ENCODE measurements at places on chromosomes 2 and 18.

DNA sequence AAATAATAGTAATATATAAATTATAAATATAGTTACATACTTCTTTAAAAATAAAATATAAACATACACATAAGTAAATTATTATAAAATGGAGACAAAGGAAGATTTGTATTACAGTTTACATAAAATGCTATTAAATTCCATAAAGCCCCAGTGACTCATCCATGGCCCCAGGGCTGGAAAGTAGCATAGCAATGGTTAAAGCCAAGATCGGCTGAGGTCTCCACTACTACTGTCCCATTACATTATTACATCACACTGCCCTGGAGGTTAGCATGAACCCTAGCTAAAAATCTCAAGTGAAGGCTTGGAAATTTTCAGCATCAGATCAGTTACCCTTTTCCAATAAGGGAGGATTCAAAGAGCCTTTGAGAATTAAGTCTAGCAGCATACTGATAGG, 936.2 kb downstream of the DSC3 start:
- DNase-seq: no peak

DNA sequence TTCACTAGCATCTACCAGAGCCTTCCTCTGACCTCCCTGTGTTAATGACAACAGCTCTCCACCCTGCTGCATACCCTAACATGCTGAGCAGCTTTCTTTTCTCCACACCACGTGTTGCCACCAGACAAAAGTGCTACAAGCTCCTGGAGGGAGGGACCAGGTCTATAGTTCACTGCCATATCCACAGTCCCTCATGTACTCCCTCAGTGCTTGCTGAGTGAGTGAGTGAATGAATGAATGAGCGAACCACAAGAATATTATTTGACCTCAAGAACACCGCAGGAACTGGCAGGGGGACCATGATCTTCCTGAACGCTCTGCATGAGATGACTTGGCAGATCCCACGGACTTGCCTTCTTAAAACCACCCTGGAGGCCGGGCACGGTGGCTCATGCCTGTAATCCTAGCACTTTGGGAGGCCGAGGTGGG, 47.4 kb upstream of the CAB39 start:
- no peak for DNase-seq

DNA sequence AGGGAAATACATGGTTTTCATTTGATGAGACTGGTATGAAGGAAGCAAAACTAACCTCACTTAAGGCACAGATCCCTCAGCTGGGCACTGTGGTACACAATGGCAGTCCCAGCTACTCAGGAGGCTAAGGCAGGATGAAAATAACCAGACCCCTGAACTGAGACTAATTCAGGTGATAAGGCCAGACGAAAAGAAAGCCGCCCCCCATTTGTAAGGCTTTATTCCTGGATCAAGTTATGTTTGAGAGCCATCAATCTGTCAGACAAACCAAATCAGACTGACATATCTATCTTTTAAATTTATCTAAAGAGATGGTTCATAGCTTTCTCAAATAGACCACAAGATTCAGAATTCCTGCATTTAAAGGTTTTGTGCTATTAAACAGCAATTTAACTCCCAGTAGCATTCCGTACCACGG, 4.1 kb downstream of the SRSF7 start:
- DNase-seq: no peak

DNA sequence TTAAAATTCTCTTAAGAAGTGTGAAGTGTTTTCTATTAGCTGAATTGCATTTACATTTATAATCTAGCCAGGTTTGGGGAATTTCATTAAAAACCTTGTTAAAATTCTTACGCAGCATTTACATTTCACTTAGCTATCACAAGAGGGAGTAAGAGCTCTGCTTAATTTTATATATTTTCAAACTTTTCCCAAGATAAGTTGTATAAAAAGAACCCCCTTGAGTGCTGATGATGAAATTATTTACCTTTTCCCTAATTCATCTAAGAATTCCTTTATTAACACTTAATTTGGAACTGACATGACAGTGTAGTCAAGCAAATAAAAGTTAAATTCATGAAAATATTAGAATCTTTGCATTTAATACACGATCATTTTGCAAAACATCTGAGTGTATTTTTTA, 54.2 kb upstream of the ZSWIM2 start:
- no peak for DNase-seq

- no peak for DNase-seq
Observed at GRCh38 chr2:157989227-157989626, 112.4 kb upstream of the UPP2 start.

- no peak for DNase-seq
Observed at GRCh38 chr2:33304032-33304864, 172.2 kb upstream of the RASGRP3 start.

DNA sequence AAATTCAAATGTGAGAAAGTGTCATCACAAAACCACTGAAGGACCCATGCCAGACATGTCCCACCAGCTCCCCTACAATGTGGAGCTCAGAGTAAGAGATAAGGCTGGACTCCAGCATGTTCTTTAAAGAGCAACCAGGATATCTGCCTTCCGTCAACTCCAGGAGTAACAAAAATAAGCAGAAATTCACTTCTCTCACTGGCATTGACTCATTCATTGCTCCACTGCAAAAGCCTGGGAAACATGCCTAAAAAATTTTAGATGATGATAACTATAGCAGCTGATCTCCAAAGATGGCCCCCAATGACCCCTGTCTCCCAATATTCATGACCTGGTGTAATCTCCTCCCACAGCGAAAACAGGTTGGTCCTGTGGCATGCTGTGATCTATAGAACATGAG, 314.5 kb downstream of the NCKAP5 start:
- DNase-seq: no peak

DNA sequence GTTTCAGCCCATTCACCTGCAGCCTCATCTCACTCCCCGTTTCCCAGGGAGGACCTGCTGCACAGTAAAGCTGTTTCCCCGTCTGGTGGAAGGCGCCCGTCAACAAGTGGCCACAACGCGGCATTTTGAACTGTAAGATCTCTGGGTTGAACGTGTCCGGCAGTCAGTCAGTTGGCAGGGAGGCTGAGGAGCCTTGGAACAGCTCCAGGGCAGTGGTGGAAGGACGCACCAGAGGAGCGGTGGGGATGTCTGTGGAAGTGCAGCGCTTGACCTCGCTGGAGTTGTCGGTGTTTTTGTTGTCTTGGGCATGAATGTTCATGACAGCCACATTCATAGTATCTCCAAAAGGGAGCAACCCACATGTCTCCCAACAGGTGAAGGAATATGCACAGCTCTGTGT, 31.4 kb upstream of the MBP start:
- DNase-seq: no peak

DNA sequence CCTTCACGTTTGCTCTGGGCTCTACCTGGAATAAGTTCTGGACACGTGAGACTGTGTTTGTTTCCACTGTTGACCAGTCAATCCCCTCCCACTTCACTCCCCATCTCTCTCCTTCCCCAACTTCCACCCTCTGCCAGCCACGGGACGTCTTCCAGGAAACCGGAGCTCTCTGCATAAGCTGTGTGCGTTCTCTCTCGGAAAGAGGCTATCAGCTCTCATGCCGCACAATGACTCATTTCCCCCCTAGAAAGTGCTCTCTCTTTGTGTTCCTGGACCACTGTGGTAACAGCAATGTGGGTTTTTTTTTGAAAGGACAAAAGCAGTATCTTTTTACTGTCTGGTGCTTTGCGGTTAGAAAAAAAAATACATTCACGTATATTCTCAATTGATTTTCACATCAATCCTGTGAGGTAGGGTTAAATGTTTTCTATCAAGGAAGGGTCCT, 10.2 kb downstream of the PROKR1 start:
- no peak for DNase-seq

GRCh38 chr2:1811258-1811970, 67.1 kb upstream of the PXDN start:
- DNase-seq: no peak

DNA sequence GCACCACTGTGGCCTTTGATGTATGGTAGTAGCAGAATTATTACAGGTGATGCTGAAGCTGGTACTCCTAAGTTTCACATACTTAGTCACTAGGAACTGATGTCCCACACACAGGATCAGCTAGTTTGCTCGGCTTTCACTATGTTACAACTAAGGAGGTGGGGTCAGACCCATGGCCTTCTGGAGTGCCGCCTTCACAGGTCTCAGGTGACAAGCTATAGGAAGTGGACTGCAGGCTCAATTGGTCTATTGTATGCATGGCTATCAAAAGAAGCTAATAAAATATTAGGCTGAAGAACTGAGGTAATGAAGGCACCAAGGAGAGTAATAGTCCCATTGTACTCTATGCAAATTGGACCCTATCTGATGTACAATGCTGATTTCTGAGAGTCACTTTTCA, 170.6 kb downstream of the DLGAP1 start:
- no peak for DNase-seq

GRCh38 chr18:35158728-35159450, 81.9 kb upstream of the ZNF397 start:
- peak; percentile 26 for DNase-seq
